ENCODE measurements at places on chromosomes 1 and 21. TPM values are rescaled to one million over a fixed set of nuclear protein-coding genes. Genes with fewer than 3 reads are reported as not detected.
A peak's percentile ranks its signal among the peaks of the same experiment; 100 is the strongest.

GRCh38 chr1:38740487-38740886 lies 119.1 kb downstream of the RRAGC start:
- no peaks in the 10 kb centered on the region for H3K4me1 ChIP-seq
- H3K4me3 ChIP-seq: no peak overlapping the region
- no peaks in the 10 kb centered on the region for H3K36me3 ChIP-seq
- H3K27me3 ChIP-seq: no peaks in the 10 kb centered on the region
- no peak overlapping the region for H3K27ac ChIP-seq
- DNase-seq: no peak

The NTMT2 gene
- not detected for polyA plus RNA-seq

DNA sequence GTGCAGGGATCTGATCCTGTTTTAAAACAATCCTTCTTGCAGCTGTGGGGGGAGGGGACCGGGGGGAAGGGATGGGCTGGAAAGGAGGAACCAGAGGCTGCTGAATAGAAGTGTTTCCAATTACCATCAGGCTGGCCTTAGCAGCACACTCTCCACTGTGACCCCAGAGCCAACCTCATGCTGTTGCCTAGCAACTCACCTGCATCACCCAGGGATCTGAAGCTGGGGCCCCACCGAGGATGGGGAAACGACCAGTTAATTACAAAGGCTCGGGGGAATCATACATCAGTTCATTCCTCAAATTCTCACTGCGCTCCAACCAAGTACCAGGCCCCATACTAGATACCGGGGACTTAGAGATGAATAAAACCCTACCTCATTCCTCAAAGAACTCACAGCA lies 11.9 kb upstream of the GPX7 start:
- no peaks in the 10 kb centered on the region for H3K27me3 ChIP-seq
- peak; percentile 81 for DNase-seq
- H3K27ac ChIP-seq: no peak overlapping the region
- H3K4me3 ChIP-seq: no peak overlapping the region
- no peaks in the 10 kb centered on the region for H3K36me3 ChIP-seq
- H3K4me1 ChIP-seq: no peaks in the 10 kb centered on the region

The GFI1 gene
- 0.17 TPM for polyA plus RNA-seq

DNA sequence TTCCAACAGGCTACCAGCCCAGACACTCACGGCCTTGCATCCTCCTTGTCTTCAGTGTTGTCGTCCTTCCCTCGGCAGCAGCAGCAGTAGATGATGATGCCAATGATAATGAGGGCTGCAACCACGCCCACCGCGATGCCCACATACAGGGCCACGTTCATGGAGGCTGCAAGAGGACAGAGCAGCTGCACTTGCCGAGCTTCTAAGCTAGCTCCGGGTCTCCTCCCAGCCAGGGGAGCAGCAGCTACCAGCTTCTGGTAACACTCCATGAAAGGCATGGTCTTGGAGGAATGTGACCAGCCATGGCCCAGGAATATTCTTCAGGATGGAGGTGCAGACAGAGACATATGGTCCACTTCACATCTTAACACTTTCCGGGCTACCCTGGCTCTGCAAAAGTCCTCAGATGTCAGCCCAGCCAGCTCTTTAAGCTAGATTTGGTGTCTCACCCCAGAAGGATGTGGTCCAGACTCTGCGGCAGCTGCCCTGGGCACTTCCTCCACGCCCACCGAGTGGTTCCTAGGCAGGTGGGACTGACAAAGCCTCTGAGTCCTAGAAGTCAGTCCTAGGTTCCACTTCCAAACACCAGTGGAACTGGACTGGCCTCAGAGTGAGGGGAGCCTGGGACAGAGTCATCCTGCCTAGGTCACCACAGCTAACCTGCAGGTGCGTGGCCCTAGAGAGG lies 35.1 kb downstream of the GPA33 start:
- no peaks in the 10 kb centered on the region for H3K4me1 ChIP-seq
- H3K27ac ChIP-seq: no peak overlapping the region
- no peaks in the 10 kb centered on the region for H3K36me3 ChIP-seq

DNA sequence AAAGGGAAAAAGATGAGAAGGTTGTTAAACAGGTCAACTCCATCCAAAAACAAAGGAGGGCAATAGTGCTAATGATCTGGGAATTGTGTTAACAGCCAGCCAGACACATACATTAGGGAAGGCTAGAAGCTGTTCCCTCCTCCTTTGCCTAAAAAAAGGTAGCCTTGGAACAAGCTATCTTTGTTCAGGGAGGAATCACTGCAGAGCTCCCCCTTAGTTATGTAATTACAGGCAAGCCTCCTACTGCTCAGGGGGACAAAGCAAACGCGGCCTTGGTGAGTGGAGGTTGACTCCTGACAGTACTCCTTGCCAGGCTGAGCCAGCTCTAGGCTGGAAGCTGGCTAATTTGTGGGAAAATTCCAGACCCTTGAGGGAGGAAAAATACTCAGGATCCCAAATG lies 97.6 kb downstream of the VAV3 start:
- no peaks in the 10 kb centered on the region for H3K4me1 ChIP-seq
- no peaks in the 10 kb centered on the region for H3K36me3 ChIP-seq
- no peak overlapping the region for H3K27ac ChIP-seq
- no peaks in the 10 kb centered on the region for H3K27me3 ChIP-seq
- DNase-seq: no peak

The FOXD2 gene
- 2.3 TPM for polyA plus RNA-seq

The TPM3 gene
- 156 TPM for polyA plus RNA-seq

DNA sequence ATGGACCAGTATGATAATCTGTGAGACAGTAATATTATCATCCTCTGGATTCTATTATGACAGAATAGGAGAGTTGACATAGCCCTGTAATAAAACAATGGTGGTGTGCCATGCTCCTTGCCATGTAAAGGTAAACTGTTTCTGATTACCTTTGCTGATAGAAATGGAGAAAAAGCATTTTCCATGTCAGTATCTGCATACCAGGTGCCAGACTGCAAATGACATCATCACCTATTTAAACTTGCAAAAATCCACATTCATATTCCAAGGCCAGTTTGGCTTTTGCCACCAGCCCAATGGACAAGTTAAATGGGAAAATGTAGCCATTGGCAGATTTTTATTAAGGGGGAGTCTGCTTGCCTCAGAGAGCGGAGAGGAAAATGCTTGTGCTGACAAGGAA lies 23.9 kb upstream of the ABCD3 start:
- H3K27me3 ChIP-seq: no peaks in the 10 kb centered on the region
- H3K4me1 ChIP-seq: no peaks in the 10 kb centered on the region
- no peak for DNase-seq
- no peak overlapping the region for H3K4me3 ChIP-seq

- no peak for DNase-seq
- no peak overlapping the region for H3K27ac ChIP-seq
These were observed 53.9 kb upstream of the PTGFRN start for GRCh38 chr1:116855773-116856201.

GRCh38 chr1:71839876-71840275 lies 442.5 kb downstream of the NEGR1 start:
- DNase-seq: no peak
- H3K27ac ChIP-seq: no peak overlapping the region
- H3K4me3 ChIP-seq: no peak overlapping the region
- no peaks in the 10 kb centered on the region for H3K36me3 ChIP-seq
- no peaks in the 10 kb centered on the region for H3K27me3 ChIP-seq
- no peaks in the 10 kb centered on the region for H3K4me1 ChIP-seq

DNA sequence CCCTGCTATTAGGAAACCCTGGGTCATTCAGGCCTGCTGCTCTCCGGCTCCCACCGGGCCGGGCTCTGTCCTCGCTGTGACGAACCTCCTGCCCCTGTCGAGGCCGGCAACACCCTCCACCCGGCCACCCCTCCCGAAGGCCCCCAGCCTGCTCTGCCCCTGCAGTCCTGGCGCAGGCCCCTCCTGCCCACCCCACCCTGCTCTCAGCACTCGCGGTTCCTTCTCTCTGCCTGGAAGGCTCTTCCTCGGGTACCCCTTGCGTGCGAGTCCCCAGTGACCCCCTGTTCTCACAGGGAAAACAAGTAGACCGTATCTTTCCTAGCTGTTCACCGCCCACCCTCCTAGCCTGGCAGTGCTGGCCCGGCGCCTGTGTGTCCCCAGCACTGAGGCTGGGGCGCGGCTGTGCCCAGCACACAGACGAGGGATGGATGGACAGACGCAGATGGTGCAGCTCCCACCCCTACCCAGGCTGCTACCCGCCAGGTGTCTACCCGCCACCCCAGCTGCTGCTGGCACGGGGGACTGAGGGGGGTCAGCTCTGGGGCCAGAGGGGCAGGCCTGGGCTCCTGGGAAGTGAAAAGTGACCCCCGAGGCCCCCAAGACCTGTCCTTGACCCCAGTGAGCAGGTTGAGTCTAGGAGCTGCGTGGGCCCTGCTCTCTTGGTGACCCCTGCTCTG lies 3.1 kb upstream of the VWA1 start:
- no peak overlapping the region for H3K4me3 ChIP-seq
- H3K36me3 ChIP-seq: no peaks in the 10 kb centered on the region
- H3K4me1 ChIP-seq: peaks cover 7% of the 10 kb centered on the region
- H3K27ac ChIP-seq: peak overlapping the region; percentile 72

DNA sequence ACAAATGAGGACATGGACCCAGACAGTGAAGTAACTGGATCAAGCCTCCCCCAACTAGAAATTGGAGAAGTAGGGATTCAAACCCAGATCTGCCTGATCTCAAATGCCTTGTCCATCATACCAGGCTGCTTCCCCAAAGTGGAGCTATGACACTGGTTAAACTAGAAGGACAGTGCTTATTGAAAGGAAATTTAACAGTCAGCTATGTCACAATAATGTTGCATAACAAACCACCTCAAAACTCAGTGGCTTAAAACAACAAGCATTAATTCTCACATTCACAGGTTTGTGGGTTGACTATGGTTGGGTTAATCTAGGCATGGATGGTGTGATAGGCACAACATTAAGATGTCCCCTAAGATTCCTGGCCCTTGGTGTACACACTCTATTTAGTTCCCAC lies 107.1 kb downstream of the TAS1R2 start:
- H3K27ac ChIP-seq: no peak overlapping the region
- no peaks in the 10 kb centered on the region for H3K4me1 ChIP-seq
- no peaks in the 10 kb centered on the region for H3K36me3 ChIP-seq
- no peaks in the 10 kb centered on the region for H3K27me3 ChIP-seq
- H3K4me3 ChIP-seq: no peak overlapping the region

- peak overlapping the region; percentile 93 for H3K4me3 ChIP-seq
- H3K36me3 ChIP-seq: no peaks in the 10 kb centered on the region
- H3K4me1 ChIP-seq: peaks cover 2% of the 10 kb centered on the region
- DNase-seq: peak; percentile 89
These were observed 68.3 kb downstream of the SLC35A3 start for GRCh38 chr1:100037927-100038659.

- no peaks in the 10 kb centered on the region for H3K36me3 ChIP-seq
- H3K4me1 ChIP-seq: no peaks in the 10 kb centered on the region
- H3K27me3 ChIP-seq: no peaks in the 10 kb centered on the region
- DNase-seq: no peak
- no peak overlapping the region for H3K27ac ChIP-seq
- H3K4me3 ChIP-seq: no peak overlapping the region
These were observed 710.2 kb downstream of the AMY1C start for GRCh38 chr1:104459886-104460285.

The RUNX3 gene
- 0.47 TPM for polyA plus RNA-seq

The SERINC2 gene
- polyA plus RNA-seq: 99.2 TPM

- no peaks in the 10 kb centered on the region for H3K27me3 ChIP-seq
- peaks cover 10% of the 10 kb centered on the region for H3K4me1 ChIP-seq
- peak overlapping the region; percentile 45 for H3K27ac ChIP-seq
- H3K36me3 ChIP-seq: no peaks in the 10 kb centered on the region
- no peak overlapping the region for H3K4me3 ChIP-seq
These were observed 40.4 kb downstream of the GNG12 start for GRCh38 chr1:67792741-67793458.

DNA sequence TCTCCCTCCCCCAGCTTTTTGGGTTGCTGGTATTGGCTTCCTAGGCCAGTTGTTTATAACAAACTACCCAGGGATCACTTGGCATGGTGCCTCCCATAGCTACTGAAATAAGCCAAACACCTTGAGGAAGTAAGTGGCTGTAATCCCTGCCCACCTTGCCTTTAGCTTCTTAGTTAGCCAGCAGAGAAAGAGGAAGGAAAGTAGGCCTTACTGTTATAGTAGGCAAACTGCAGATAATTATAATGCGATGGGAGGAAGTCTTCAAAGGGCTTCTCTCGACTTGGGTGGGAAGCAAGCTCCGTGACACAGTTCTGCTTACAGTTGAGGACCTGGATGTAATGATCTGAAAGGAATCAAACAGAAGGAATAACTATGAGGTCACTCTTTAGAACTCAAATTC lies 8.2 kb downstream of the P3H1 start:
- H3K36me3 ChIP-seq: peaks cover 37% of the 10 kb centered on the region
- no peak overlapping the region for H3K27ac ChIP-seq
- H3K4me1 ChIP-seq: no peaks in the 10 kb centered on the region

DNA sequence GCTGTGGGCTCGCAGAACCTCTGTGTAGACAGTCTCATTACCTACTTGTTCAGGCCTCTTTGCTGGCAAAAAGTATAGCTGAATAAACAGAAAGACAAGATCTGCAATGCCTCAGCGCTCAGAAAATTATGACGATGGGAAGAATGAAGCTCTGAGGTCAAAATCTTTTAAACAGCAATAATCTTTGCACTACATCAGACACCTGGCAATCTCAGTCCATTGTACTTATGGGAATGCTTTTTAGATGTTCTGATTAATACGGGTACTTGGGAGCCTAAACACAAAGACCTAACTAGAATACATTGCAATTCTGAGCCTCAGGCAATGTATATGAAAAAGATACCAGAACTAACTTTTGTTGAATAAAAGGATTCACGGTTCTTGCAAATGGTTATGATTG lies 410.7 kb downstream of the SMYD3 start:
- H3K4me3 ChIP-seq: no peak overlapping the region
- DNase-seq: no peak
- H3K36me3 ChIP-seq: no peaks in the 10 kb centered on the region
- no peaks in the 10 kb centered on the region for H3K4me1 ChIP-seq

DNA sequence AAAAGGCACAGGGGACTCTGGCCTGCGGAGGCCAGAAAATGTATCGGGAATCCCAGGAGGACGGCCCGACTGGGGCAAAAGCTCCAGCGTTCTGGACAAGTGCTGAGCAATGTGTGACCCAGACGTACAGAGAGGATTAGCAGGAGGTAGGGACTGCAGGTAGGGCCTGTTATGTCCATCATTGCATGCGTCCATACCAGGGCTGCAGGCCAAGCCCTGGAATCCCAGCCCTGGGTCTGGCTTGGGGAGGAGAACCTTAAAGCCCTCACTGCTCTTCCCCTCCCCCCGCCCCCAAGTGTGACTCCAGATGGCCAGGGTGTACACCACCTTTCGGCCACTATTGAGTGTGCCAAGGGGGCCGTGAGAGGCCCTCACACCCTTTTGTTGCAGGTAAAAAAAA lies 2.0 kb downstream of the RNF207 start:
- no peak for DNase-seq

The SPRR5 gene
- not detected for polyA plus RNA-seq

- no peak overlapping the region for H3K27ac ChIP-seq
- peaks cover 11% of the 10 kb centered on the region for H3K4me1 ChIP-seq
- no peak for DNase-seq
- no peak overlapping the region for H3K4me3 ChIP-seq
- H3K27me3 ChIP-seq: no peaks in the 10 kb centered on the region
- H3K36me3 ChIP-seq: no peaks in the 10 kb centered on the region
These were observed 6.5 kb upstream of the PRDX6 start for GRCh38 chr1:173470608-173471007.

The ACOT11 gene
- polyA plus RNA-seq: 31.1 TPM

- H3K36me3 ChIP-seq: peaks cover 8% of the 10 kb centered on the region
- H3K4me1 ChIP-seq: no peaks in the 10 kb centered on the region
- no peaks in the 10 kb centered on the region for H3K27me3 ChIP-seq
- no peak overlapping the region for H3K27ac ChIP-seq
- H3K4me3 ChIP-seq: no peak overlapping the region
- no peak for DNase-seq
These were observed 16.0 kb downstream of the EIF2D start for GRCh38 chr1:206596319-206596666.

Data from kidney (tissue), 22 donors.